Muscle of back (tissue), 13 donors: ENCODE measurements at places on chromosomes 5 and 9.

DNA sequence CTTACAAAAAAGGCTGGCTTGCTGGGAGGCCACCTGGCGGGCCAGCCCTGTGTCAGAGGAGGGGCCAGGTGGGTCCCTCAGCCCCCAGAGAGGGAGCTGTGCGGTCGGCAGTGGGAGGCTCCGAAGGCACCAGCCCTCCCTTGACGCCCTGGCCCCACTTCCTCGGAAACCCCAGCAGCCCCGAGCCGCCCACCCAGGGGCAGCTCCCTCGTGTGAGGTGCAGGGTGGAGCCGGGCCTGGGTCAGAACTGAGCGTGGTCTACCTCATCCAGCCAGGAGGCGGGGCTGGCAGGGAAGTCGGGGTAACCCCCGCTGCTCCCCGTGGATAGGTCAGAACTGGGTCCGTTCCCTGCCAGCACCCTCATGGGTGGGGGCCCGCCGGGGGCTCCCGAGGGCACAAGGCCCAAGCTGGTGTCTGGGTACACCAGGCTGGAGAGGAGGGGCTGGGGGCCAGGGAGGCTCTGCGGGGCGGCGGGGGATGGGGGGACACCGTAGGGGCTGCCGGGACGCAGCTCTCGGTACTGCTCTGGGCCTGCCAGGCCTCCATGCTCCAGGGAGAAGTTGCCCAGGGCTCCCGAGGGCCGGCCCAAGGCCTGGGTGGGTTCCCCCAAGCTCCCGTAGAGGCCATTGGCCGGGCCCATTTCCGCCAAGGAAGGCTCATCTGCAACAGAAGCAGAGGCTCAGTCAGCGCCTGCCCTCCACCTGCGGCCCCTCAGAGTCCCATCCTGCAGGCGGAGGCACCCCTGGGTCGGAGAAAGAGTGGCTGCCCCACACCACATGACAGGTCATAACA is 7.6 kb downstream of the LHX3 start:
- no peak for DNase-seq

DNA sequence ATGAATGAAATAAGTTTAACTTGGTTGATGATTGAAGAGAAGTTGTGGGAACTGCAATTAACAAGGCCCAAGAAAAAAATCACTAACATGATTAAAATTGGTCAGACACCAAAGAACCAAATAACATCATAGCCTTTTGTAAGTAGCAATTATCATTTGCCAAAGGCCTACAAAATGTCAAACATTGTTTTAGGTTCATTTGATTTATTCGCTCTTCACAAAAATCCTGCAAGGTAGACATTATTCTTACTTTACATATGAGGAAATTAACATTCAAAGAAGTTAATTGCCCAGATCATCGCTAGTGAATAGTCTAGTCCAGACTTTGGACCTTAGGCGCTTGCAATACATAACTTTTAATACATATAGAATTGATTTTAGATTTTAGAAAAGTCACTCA is 2.6 kb downstream of the POLK start:
- no peak for DNase-seq

- no peak for DNase-seq
Observed at GRCh38 chr5:175693741-175694140, 35.9 kb downstream of the HRH2 start.

DNA sequence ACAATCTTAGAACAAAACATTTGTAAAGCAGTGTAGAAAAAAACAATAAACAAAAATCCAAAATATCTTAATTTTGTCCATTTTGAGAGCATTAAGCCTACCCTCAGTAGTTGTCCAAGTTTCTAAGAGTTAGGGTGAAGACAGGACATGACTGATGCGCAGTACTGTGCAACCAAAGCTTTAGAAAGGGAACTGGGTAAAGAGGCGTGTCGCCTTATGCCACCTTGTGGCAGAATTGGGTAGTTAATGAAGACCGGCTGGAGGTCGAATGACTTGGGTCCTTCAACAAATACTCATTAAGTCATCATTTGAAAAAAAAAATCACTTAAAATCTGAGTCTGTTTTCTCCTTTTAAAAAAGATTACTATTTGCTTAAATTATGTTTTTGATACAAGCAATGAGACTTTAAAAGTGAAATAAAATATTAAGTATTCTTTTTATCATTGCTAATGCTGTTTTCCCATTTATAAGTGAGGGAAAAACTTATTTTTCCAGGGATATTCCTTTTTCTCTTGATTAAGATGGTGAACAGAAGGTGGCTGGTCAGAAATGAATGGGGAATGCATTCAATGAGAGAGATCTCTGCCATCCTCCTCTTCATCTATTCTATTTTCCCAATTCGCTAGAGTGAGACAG is 3.5 kb upstream of the RNF20 start:
- DNase-seq: peak; percentile 75

- DNase-seq: no peak
Observed at GRCh38 chr9:69171049-69171448, 3.0 kb upstream of the TJP2 start.

DNA sequence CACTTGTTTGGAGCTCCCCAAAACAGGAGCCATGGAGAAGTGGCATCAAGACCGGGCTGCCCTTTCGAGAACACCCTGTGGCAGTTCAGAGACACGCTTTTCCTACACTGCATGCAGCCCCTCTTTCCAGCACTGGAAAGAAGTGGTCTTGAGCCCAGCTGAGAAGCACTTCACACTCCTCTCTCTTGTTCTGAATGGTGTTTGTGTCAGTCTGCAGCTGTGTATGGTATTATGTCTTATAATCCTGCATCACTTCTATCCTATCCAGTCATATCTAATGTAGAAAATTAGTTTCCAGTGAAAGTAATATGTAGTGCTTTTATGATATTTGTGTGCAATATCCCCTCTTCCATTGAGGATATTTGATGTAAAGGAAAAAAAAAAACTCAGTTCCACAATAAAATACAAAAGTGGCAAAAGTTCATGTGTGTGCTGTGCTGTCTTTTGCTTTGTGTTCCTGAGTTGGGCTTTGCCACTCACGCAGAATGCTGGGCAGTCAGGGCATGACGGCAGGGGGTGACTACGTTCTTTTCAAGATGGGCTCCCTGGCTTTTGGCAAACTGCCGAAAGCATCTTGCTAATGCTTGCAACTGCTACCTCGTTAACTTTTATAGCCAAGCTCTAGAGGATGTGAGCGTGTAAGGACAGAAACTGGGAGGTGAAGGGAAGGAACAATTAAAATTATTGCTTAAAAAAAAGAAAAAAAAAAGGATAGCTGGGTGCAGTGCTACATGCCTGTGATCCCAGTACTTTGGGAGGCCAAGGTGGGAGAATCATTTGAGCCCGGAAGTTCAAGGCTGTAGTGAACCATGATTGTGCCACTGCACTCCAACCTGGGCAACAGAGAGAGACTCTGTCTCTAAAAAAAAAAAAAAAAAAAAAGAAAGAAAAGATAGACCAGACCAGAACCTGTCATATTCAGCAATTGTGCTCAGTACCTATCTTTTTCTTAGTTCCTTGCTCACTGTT is 102.2 kb downstream of the MAP1B start:
- no peak for DNase-seq
